ENCODE measurements at places on chromosomes 16 and 17.

DNA sequence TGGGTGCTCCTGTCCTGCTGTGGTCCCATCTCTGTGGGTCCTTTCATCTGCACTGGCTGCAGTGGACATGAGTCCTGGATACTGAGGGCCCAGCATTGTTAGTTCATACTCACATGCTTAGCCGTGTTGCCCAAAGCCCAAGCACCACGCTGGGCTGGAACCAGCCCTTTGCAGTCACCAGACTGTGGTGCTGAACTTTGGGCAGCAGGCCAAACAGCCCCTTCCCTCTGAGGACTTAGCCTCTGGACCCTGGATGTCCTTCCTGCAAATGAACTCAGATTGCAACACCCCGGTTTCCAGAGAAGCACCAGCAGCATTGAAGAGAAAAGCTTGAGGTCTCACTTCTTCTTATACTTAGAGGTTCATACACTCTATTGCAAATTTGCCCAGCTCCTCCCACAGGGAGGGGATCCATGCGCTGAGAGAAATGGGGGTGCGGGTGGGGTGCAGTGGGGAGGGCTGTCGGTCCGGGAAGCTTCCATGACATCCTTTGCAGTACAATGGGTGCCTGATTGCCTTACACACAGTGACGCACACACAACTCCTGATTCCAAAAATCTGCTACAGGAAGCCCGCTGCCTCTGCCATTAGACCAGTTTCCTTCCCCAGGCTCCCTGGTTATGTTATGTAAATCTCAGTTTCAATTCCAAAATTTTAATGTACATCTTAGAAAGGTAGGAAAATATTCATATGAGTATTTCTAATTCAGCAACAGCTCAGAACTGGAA, 65.8 kb downstream of the RGS9 start:
- no peak for DNase-seq

DNA sequence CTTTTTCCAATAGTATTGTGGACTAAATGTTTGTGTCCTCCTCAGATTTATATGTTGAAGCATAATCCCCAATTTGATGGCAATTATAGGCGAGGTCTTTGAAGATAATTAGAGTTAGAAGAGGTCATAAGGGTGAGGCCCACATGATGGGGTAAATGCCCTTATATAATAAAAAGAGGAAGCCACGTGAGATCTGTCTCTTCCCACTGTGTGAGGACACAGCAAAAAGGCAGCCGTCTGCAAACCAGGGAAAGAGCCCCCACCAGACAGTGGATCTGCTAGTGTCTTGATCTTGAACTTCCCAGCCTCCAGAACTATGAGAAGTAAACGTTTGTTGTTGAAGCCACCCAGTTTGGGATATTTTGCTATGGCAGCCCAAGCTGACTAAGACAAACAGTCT, 76.0 kb downstream of the LYRM1 start:
- no peak for DNase-seq

GRCh38 chr16:56610017-56610608, 1.7 kb downstream of the MT2A start:
- DNase-seq = peak; percentile 89

GRCh38 chr16:69048328-69049120, 56.9 kb upstream of the HAS3 start:
- DNase-seq = no peak

- peak; percentile 20 for DNase-seq
These were observed 2.0 kb downstream of the CD79B start for GRCh38 chr17:63929860-63930766.

DNA sequence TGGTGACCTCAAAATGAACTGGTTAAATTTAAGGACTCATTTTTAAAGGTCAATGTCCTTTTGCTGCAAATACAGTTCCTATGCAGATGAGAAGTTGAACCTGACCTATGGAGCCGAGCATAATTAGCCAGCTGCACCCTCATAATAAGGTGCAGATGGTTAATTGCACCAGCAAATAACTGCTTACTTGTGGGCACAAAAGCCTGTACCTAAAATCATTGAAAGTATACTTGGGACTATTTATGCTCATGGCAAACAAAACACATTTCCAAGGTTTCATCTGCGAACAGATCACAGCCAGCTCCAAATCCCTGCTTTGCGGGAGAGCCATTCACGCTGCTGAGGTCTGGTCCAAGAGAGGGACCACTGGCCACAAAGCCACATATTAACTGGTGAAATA, 13.0 kb downstream of the HYDIN start:
- DNase-seq = no peak

Data from EH (cell line).